ENCODE measurements at places on chromosomes 7 and 10.

GRCh38 chr10:70500368-70500767, 21.8 kb downstream of the PALD1 start:
- DNase-seq = no peak

DNA sequence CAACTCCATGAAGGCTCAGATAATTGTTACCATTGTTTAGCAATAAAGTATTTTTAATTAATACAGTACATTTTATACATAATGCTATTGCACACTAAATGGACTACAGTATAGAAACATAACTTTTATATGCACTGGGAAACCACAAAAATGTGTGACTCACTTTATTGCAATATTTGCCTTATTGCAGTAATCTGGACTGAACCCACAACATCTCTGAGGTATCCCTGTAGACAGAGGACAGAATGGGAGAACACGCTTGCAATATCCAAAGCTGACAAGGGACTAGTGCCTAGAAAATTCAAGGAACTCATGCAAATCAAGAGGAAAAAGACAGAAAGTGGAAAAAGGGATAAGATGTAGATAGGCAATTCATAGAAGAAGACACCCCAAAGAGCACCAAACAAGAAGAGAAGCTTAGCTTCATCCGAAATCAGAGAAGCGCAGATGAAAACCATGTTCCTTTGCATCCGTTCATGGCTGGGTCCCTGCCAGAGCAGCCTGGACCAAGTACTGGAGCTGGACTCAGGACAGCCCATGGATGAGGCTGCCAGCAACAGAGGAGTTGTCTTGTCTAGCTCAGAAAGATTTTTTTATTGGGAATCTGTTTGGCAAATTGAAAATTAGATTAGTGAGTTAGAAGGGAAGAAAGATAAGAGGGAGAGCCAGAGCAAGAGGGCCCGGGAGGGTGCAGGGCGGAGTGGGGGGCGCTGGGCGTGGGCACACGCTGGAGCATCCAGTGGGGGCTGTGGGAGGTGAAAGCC, 16.0 kb upstream of the GALNTL5 start:
- DNase-seq = peak; percentile 81

DNA sequence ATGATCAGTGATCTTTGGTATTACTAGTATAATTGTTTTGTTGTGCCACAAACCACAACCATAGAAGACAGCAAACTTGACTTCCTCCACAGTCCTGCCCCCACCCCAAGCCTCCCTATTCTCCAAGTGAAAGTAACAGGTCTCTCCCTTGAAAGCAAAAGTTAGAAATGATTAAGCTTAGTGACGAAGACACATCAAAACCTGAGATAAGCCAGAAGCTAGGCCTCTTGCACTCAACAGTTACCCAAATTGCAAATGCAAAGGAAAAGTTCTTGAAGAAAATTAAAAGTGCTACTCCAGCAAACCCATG, 7.5 kb downstream of the SAR1A start:
- no peak for DNase-seq

DNA sequence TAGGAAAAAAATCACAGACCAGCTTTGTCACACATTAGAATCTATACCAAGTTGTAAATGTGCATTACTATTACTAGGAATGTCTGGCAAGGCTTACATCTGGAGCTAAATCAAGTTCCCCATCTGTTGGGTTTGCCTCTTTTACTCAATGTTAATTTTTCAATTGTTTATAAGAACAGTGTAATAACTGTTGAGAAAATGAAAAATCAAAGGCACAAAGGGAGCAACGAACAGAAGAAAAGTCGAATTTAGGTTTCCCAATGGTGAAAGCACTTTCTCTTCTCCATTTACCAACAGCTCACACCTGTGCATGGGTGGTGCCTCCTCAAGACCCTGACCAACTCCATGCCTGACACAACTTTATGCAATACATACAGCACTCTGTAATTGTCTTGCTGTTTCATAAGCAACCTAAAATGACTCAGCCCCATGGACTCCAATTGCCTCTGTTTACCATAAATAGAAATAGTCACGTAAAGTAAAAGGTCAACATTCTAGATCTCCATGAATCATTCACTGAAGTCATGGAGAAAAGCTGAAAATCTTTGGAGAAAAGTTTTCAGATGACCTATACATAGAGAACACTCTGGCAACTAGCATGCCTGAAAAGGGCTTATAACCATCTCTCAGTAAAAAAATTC, 95.5 kb upstream of the KCNIP2 start:
- no peak for DNase-seq

GRCh38 chr10:78520737-78521430, 487.2 kb downstream of the RPS24 start:
- peak; percentile 74 for DNase-seq

- no peak for DNase-seq
Observed at GRCh38 chr7:24346716-24347115, 62.7 kb downstream of the NPY start.

DNA sequence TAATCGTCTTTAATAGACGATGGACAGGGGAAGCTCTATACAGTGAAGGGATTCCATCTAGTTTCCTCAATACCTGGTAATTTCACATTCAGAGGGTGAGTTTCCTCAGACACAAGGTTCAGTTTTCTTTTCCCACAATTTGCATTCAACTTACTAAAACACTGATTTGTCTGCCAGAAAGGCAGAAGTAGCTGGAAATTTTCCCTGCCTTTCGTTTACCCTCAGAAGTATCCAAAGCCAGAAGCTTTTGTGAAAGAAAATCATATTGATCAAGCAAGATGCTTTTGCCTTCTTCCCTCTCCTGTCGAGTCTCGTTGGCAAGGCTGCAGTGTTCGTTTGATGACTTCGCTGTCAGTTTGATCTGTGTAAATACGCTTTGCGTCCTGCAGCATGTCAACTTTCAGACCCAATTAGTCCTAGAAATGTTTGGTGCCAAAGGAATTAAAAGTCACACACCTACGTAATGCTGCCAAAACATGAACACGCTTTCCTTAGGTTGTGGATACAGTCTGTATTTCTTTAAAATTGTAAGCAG, 631.9 kb upstream of the FOXK1 start:
- DNase-seq = no peak

DNA sequence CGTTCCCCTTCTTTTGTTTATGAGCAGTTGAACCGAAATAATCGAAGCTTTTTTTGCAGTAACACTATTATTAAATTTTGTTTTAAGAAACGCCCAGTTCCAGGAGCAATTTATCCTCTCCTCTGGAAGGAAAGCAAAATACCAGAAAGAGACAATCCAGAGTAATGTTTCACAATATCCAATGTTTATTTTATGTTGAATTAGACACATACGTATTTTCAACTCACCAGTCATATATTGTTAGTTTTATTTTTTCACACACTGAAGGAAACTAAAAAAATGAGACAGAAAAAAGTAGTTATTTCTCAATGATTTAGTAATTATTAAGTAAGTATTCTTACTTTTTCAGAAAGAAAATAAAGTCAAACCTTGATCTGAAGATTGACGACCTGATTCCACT, 85.1 kb downstream of the MYOF start:
- no peak for DNase-seq

- DNase-seq = no peak
Observed at GRCh38 chr7:138625084-138625848, 75.9 kb downstream of the SVOPL start.

- no peak for DNase-seq
Observed at GRCh38 chr10:62778125-62778524, 26.4 kb upstream of the ADO start.

GRCh38 chr10:12531305-12532220, 182.2 kb downstream of the CAMK1D start:
- DNase-seq = no peak

DNA sequence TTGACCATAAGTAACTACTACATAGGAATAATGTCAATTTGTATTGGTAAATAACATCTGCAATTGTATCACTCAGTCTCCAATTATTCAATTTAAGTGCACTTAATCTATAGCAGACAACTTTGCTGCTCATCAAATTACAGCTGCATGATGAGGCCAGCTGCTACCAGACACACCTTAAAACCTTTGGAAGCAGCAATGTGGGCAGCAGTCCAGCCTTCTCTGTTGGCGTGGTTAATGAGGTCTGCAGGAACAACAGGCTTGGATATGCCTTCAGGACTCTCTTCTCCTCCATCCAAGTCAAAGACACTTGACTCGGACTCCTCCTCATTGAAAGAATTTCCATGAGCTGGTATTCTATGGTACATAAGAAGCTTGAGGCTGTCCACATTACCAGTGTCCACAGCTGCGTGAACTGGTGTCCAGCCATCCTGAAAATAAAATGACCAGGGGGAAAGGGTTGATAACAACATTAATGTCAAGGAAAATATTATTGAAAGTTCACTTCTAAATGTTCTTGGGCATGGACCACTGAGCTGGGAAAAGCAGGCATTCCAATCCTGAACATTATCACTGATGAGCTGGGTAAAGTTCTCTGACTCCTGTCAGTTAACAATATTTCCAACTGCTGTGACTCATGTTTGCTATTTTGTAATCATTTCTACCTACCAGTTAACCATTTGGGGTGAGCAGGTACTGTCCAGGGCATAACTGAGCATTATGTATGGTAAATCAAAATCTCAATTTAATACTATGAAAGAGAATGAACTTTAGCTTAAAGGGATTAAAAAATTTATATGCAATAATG, 95.7 kb downstream of the CTTNBP2 start:
- peak; percentile 11 for DNase-seq

- DNase-seq = no peak
Observed at GRCh38 chr10:26528715-26529393, 90.7 kb downstream of the APBB1IP start.

DNA sequence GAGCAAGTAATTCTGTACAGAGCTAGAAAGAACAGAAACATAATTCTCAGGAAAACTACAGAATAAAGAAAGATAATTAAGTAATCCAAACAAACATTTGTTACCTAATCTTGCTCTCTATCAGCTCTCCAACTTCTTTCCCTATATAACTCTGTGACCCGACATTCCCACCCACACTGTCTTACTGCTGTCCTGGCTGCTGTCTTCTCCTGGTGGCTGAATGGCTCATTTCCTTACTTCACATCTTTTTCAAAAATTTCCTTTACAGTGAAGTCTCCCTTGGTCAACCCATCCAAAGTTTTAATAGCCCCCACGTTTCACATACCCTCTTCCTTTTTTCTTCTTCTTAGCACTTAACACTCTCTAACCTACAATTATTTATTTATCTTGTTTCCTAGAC, 64.0 kb downstream of the HYCC1 start:
- no peak for DNase-seq

DNA sequence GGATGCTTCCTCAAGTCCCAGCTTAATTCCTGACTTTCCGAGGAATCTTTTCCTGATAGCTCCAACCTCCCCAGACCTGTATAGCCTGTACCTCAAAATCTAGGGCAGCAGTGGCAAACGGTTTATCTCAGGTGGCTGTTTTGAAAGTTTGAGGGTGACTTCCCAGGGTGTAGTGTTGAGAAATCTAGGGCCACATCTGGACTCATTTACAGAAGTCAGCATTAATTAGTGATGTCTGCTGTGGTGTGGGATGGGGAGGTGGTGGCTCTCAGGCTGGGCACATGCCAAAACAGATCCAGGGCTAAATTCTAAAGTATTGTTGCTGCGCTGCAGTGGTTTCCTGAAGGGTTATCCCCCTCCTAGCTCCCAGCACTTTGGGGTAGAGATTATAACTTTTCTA, 38.0 kb downstream of the UNC5B start:
- DNase-seq = no peak
